ENCODE measurements at places on chromosomes 16 and 17.

DNA sequence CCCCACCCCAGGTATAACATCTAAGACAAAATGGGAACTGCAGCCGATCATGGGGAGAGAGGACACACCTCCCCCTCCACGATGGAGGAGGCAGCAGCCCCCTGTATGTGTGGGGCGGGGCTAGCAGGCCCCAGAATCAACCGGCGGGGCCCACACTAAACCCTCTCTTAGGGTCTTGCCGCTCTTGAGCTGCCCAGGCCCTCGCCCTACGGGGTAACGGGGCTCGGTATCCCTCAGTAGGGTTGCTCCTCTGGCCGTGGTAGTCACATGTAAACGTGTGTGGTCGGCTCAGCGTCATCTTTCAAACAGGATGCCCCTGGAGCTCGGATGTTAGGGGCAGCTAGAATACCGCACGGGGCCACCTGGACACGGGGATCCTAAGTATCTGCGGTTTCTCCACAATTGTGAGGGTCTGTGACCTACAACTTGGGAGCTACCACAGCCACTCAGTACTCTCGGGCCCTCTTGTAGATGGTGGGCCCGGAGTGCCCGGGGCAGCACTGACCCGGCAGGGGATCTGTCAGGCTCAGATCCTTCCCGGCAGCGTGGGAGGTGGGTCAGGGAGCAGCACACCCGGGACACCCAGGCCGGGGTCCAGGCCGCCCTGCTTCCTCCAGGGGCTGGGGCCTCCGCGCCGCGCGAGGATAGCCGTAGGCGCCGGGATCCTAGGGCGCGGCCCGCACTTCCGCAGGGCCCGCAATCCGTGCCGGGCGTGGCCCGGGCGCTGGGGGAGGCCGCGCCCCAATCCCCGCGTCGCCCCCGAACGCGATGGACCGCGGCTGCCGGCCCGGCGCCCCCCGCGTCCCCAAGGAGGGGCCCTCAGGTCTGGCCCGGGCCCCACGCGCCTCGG is 781 bp downstream of the ARHGDIA start:
- DNase-seq = no peak

DNA sequence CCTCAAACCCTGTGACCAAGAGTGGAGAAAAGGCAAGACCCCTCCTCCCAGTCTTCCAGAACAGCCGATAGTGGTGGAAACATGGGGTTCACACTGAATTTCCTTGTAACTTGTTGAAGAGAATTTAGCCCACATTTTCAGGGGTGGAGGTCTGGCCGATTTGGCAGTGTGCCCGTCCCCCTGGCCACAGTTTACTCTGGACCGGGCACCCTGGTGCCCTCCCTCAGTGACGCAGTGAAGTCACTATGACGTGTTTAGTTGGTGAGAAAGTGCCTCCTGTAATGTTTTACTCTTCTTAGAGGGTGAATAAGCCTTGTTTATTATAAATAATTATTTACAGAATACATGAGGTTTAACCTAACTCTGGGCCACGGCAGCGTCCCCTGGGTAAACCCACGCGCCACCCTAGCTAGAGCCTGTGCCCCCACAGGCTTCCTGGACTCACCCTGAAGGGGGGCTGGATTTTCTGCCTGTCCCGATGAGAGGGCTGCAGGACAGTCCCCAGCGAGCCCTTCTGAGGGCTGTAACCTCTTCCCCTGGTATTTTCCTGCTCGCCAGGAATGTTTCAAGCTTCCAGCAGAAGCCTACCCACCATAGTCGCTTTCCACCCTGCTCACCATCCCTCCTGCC is 316.9 kb downstream of the SEC14L1 start:
- DNase-seq = no peak

- no peak for DNase-seq
These were observed 277.0 kb downstream of the WWOX start for GRCh38 chr16:78376452-78376851.

- no peak for DNase-seq
These were observed 80.7 kb downstream of the TIMM22 start for GRCh38 chr17:1077581-1077985.

DNA sequence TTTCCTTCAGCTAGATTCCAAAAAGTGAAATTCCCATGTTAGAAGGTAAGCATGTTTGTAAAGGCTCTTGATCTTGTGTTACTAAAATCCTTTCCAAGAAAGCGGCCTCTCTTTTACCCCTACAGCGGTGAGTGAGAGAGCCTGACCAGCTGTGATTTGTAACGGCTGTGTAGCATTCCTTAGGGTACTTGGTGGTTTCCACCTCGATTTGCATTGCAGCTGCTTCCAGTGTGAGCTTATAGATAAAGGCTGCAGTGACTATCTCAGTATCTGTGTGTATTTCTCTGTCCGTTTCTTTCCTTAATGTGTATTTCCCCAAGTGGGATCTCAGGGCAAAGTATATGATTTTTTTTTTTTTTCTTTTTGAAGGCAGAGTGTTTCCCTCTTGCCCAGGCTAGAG is 169.4 kb downstream of the SNX29 start:
- no peak for DNase-seq

DNA sequence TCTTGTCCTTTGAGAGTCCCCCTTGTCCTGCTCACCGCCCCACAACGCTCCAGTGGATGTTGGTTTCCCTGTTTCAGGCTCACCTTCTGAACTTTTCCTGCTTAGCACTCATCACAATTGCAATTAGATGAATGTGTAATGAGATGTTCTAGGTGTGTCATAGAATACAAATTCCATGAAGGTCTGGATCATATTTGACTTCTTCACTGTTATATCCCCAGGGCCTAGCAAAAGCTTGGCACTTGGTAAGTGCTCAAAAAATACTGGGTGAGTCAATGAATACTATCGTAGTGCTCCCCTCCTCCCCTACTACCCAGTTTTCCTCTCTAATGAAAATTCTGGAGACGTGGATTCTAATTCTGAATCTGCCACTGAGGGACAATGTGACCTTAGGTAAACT is 33.1 kb downstream of the DNAH3 start:
- no peak for DNase-seq

DNA sequence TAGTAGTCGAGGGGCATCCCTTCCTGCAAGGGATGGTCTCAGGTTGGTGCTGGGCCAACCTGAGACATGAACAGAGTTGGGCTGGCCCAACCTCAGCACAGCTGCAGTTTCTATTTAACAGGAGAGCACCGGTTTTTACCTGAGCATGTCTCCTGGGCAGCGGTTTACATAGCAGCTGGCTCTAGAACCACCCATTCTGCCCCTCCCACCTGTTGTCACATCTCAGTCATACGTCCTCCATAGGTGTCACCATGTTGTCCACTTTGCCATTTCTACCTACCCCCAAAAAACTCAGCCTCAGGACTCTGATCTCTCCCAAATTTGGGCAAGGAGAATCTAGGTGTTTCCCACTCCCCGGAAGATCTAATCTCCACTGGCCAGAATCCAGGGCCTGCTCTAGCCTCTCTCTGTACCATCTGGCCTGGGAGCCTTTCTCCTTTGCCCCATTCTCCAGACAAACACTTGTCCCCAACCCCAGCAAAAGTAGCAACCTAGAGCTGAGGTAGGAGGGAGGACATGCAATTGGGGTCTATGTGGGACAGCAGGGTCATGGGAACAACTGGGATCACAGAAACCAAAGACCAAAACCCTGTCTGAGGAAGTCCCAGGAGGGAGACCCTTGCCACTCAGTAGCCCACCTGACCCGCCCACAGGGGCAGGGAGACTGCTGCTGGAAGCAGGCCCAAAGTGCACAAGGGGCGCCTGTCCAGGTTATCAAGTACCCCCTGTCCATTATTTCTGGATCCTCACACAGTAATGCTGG is 19.1 kb downstream of the ETV4 start:
- no peak for DNase-seq

DNA sequence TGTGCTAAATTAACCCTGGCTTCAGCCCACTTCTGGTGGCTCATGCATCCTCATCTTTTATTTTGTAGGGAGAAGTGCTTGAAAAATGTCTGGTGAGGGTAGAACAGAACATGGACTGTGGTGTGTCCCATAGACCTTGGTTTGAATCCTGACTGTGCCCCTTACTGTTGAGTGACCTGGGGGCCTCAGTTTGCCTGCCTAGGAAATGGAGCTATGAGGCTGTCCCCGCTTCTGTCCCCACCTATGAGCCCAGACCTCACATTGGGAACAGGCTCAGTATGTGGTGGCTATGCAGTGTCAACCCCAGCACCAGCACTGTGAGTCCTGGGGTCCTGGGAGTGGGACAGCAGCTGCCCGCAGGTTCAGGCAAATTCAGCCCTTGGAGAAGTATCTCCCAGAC is 186.3 kb upstream of the GSE1 start:
- no peak for DNase-seq

DNA sequence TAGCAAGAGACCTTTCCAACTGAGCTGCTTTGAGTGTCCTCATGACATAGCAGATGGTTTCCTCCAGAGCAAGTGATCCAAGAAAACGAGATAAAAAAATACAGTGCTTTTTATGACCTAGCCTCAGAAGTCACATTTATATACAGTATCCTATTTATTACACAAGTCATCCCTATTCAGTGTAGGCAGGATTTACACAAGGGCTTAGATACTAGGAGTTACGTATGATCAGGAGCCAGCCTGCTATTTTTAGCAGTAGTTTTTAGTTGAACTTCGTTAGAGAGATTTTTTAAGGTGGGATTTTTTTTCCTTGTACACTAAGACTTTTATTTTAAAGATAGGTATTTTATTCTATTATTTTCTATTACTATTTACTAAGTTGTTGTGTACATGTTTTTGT is 58.4 kb downstream of the PHKB start:
- no peak for DNase-seq

GRCh38 chr17:27481327-27481726 is 25.1 kb downstream of the KSR1 start:
- DNase-seq = no peak

DNA sequence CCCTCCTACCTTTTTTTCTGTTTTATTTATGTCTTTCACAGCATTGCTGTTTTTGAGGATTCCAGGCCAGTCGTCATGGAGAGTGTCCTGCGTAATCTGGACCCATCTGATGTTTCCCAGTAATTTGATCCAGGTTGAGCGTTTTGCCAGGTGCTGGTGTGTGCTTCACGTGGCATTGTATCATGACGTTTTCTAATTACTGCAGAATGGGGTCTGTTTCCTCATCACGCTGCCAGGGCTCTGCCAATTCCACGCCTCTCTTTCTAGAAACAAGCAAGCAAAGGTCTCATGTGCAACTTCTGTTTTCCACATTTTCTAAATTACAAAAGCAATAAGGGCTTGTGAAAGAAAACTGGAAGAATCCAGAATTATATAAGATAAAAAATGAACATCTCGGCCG is 28.3 kb upstream of the BHLHA9 start:
- no peak for DNase-seq

- DNase-seq = no peak
These were observed 52.6 kb downstream of the MAP2K6 start for GRCh38 chr17:69466905-69467667.

DNA sequence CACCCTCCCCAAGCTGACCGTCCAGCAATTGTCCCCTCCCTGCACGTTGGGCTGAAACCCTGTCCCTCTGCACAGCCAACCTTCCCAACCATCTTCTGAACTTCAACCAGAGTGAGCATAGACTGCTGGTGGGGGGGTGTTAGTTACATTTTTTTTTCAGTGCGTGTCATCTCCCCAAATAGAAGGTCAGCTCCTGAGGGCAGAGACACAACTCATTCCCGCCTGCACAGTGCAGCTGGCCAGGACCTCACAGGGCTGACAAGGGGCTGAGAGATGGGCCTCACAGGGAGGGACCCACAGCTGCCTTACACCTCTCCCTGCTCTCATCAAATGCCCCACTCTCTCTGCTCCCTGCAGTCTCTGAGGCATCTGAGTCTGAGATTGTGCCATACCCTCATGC is 8.4 kb downstream of the SRL start:
- no peak for DNase-seq

DNA sequence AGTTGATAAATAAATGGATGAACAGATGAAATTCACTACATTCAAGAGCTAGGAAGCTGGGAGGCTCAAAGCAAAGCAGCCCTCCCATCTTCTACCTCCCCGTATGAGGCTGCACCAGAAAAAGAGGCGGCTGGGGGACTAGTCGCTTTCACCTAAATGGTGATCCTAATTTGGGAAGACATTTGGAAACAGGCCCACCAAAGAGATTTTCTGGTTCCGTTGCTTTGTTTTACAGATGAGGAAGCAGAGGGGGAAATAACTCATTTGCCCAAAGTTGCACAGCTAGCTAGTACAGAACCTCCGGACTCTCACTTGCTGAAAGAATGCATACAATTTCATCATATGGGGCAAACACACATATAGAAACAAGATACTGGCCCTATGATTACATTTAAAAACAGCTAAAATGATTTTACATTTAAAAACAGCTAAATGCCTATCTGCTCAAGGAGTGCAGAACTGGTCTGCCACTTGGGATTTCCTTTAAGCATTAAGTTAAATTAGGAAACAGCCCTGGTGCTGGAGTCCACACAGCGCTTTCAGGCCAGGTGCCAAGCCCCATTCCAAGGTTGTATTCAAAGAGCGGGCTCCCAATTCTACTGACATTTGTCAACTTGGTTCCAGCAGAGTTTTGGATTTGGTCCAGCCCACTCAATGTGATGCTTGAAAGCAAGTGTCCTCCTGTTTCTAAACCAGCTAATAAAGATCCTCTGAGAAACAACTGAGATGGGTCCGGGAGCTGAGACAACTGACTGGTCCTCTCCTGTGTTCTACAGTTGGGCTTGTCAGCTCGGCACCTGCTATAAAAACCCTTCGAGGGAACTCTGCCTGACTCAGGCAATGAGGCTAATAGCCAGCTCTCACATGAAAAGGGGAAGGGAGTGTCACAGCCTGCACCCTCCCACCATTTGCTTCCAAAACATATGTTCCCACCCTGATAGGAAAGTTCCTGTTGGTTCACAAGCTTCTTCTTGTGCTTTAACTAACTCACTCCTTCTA is 11.7 kb downstream of the ERN1 start:
- no peak for DNase-seq

DNA sequence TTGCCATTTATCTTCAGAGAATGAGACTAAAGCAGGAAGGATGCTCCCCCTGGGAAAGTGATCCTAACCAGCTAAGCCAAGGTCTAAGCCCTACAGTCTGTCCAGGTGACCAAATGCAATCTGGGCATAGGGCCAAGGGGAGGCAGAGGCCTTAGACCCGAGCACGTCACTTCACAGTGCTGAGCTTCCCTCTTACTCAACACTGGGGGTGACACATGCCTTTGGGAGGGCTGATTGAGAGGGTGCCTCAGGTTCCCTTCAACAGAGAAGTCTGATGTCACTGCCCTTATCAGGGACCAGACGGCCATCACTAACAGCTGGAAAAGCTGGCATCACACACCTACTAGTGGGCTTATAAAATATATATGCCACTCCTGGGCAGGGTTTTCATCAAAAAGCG is 4.0 kb downstream of the CIAO2B start:
- no peak for DNase-seq

DNA sequence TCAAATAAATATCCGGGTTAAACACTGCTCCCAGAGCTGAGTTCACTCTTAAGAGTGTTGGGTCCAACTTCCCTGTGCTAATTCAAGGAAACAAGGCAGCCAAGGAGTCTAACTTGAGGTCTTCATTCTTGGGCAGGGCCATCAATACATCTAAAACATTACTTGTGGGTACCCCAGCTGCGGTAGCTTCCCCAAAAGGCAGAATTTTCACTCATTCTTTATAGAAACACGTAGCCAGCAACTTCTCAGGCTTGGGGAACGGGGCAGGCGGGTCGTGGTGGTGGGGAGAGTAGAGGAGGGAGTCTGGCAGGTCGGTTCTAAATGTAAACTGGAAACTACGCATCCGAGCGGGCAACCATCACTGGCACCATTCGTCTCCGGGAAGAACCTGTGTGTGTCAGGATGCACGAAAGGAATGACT is 666 bp upstream of the METTL9 start:
- no peak for DNase-seq

Measured in T-helper 2 cell (primary cell).